NCI-H526 treated with DMSO at 0.1 percent for 48 hours (cell line): ENCODE measurements at places on chromosomes 16 and 17.

DNA sequence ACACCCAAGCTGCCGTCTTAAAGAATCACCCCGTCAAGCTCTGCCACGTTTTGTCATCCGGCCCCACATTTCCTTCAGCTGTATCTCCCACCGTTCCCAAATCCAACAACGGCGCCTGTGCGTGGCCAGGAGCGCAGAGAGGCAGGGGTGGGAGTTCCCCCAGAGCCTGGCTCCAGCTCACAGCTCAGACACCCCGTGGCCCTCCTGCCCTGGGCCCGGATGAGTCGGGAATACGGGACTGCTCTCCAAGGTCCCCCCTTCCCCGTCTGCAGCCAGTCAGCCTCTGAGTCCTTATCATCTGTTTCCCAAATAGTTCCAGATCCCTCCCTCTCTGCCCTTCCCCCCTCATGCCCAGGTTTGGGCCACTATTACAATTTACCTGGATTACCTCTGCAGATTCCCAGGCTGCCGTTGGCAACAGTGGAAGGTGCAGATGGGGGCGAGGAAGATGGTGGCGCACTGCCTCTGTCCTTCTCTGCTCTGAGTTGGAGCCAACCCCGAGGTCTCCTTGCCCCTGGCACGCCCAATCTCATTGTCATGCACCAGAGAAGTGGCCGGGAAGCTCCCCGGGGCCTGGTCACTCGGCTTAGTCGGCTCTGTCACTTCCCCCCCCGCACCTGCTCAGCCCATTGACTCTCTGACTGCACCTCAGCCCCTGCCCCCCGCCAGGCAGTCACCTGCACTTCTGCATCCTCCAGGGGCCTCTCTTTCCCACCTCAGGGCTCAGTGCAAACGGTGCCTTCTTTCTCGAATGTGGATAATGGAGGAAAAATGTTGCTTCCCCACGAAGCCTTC is 18.3 kb upstream of the RPTOR start:
- DNase-seq = no peak

DNA sequence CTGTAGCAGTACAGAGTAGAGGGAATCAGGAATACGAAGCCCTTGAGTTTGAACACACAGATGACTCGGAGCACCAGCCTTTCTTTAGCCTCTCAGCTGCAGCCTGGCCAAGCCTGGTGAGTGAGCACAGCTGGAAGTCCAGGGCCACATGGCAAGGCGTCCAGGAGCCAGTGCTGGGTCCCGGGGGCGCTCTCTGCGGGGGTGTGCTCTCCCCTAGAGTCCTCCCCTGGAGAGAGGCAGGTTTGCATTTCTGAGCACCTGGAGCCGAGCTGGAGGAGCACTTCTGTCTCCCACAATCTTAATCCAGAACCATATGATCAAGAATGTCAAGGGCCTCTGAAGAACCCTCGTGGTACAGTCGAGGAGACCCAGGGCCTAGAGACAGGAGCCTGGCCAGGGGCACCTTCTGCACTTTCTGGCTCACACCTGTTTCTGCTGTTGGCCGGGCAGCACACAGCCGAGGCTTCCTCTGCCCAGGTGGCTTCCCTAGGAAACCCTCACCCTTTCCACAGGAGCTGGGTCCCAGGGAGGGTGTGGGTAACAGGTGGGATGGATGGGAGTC is 78.3 kb downstream of the PLD6 start:
- no peak for DNase-seq

DNA sequence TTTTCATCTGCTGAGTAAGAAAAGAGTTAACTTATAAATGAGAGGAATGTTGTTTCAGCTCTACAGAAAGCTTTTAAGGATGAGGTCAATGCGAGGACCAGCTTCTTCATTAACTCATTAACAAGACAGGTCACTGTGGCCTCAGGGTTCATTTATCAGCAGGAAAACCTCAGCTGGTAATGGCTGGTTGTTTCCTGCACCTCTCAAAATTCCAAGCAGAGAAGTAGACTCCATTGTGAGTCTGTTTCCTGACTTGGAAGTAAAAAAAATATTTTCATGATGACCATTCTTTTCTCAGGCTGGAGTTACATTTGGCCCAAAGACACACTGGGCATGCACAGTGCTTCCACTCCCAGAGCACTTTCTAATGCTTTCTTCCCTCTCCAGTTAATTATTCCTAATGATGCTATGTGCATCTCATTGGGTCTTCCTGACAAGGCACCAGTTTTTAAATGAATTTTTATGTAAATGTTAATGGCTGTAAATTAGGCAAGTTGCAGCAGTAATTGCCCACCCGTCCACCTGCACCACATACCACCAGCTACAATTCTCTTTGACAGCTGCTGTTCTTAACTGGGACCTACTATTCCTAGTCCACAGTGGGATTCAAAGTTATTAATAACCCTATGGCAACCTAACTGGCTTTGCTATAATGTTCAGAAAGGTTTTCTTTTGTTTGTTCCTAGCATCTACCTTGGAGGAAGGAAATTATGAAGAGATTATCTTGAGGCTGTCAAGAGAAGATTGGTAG is 89.5 kb upstream of the BCAR1 start:
- no peak for DNase-seq

DNA sequence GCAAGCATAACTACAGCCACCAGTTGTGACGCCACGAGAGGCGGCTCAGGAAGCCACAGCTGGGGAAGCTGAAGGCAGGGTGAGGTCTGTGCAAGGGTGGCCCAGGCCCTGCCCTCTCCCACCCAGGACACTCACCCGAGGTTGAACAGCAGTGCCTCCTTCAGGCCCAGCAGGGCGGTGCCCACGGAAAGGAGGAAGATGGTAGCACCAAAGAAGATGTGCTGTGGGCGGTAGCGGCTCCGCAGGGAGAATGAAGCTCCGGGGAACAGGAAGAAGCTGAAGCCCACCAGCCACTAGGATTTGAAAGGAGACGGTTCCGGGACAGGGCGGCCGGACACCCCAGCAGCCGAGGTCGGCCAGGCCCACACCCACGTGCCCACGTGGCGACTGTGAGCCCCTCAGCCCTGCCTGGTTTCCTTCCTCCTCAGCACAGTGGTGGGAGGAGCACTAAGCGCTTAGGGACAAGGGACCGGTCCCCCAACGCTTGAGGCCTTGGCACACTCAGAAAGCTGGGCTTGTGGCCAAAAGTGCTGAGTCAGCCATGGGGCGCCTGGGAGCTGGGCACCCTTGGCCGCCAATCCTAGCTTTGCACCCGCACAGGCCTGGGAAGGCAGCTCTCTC is 11.0 kb downstream of the CYB561 start:
- DNase-seq = no peak

GRCh38 chr17:49498029-49498615 is 3.0 kb downstream of the NGFR start:
- no peak for DNase-seq

- no peak for DNase-seq
These were observed 4.4 kb upstream of the RASL10B start for GRCh38 chr17:35726953-35727460.
